Forelimb muscle (tissue), 1 donor: ENCODE measurements at places on chromosomes 3 and 15. TPM values are rescaled to one million over a fixed set of nuclear protein-coding genes. Genes with fewer than 3 reads are reported as not detected.

RLBP1 gene
- polyA plus RNA-seq: 0.28 TPM

CPB1 gene
- polyA plus RNA-seq: 1.4 TPM

TMEM158 gene
- polyA plus RNA-seq: 0.87 TPM

DNA sequence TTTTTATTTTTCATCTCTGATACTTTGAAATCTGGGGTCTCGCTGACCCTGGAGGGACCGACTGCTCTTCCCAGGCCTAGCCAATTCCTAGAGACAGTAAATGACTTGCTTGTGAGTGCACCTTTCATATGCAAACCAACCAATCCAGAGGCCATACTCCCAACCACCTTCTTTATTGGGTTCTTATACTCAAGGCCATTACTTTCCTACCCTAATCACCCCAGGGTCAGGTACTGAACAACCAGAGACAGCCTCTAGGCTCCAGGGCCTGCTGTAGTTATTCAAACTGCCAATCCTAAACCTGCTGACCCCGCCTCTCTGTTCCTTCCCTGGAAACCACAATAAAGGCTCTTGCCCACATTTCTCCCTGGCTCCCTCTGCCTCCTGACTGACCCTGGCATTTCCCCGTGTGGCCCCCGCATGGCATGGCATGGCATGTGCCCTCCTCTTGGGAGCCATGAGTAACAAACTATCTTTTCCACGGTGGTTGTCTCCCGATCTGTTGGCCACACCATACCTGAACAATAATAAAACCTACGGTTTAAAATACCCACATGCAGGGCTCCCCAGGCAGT, 42.9 kb downstream of the ADCY5 start:
- no peak for DNase-seq

SIDT1 gene
- 2.6 TPM for polyA plus RNA-seq

DNA sequence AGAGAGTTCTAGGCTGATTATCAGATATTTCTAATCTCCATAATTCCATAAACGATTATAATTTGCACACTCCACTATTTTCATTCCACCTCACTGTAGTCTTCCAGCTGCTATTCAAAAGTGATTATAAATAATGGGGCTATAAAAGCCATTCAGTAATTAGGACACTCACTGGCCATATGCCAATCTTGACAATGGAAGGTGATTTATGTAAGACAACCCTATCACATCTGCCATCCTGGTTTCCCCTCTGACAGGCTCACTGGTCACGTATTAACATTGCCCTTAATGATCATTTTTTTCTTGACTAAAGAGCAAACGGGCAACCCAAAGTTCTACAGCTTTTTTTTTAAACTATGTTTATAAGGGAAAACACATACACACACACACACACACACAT, 402.4 kb downstream of the MAGI1 start:
- no peak for DNase-seq

GPR27 gene
- 3.0 TPM for polyA plus RNA-seq

DNA sequence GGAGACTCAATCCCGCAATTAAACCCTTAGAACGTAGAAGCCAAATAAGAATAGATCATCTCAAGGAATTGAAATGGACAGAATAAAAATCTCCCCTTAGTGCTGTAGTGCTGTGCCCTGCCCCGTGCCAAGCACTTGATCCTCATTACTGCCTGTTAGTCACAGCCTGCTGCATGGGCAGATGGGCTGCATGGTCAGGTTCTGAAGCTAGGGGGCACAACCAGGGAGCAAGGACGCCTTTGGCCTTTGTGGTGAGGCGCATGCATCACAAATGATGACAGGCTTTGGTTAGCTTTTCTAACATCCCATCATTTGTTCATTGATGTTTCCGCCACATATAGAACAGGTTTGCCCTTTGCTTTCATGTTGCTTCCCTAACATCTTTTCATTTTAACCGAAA, 336.3 kb upstream of the ADAMTS9 start:
- DNase-seq: no peak

GOLGA6L9 gene
- 3.9 TPM for polyA plus RNA-seq

DNA sequence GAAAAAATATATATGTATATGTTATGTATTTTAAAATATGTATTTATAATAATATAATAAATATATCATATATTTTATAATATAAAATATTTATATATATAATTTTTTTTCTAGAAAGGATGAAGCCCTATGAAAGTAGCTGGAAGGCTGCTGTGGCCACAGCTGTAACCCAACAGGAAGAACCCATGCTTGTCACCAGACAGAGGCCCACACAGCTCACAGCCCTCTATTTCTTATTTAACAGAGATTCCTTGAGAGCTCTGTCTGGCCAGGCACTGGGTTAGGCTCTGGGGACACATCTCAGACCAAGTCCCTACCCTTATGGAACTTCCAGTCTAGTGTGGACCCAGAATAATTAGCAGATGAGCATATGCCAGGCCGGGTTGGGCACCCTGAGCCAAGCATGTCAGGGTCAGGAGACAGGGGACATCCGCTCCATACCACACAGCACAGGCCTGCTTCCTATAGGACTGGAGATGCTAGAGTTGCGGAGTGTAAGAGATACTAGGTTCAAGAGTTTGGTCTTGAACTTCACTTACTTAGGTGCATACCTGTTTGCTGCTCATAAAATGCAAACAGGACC, 20.5 kb downstream of the MGLL start:
- DNase-seq: no peak

DNA sequence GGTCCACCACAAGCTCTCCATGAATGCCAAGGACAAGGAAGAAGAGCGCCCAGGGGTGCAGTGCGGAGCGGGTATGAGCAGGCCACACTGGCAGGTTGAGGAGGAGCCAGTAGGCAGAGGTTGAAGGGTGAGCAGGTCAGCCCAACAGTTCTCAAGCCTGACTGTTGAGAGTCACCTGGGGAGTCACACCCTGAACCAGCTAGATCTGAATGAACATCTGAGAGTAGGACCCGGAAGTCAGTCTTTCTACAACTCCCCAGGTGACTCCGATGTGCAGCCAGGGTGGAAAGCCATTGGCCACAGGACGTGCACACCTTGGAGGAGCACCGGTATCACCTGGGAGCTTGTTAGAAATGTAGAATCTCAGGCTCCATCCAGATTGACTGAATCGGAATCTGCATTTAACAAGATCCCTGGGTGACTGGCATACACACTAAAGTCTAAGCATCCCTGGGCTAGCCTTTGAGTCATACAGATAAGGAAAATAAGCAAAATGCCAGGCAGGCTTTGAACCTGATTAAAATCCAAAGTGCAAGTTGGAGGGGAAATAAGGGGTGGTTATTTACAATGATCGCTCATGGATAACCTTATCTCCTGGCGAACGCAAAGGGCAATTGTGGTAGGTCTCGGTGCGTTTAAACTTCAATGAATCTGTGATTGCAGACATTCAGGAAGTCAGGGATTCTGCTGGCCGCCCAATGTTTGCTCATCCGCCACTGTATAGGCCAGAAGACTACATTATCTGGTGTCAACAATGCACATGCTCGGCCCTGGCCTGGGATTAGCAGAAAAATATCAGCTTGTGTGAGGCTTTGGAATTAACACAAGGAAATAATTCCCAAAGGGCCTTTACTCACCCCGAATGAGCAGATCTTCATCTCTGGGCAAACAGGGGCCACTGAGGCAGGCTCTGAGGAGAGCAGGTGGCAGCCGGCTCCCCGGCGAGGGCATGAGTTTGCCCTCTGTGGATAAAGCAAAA, 11.7 kb upstream of the LYZL4 start:
- no peak for DNase-seq

RETNLB gene
- not detected for polyA plus RNA-seq

- DNase-seq: no peak
Observed at GRCh38 chr3:32888739-32889138, 62.7 kb upstream of the CCR4 start.

DNA sequence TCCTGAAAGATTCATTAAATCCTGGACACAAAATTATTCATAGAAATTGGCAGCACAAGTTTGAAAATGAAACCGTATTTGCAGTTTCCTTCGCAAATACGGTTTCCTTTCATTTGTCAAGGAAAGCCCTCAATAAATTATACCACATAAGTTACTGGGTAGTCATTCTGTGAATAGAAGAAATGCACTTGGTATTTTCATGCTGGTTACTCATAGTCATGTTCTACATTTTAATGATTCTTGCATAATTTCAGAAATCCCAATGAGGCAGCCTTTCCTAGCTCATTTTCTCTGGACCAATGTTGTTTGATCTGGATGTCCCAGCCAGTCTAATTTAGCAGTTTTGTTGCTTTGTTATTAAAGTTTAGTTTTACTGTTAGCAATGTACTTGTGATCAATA, 43.2 kb downstream of the MINAR1 start:
- no peak for DNase-seq

MOBP gene
- 0.09 TPM for polyA plus RNA-seq

DNA sequence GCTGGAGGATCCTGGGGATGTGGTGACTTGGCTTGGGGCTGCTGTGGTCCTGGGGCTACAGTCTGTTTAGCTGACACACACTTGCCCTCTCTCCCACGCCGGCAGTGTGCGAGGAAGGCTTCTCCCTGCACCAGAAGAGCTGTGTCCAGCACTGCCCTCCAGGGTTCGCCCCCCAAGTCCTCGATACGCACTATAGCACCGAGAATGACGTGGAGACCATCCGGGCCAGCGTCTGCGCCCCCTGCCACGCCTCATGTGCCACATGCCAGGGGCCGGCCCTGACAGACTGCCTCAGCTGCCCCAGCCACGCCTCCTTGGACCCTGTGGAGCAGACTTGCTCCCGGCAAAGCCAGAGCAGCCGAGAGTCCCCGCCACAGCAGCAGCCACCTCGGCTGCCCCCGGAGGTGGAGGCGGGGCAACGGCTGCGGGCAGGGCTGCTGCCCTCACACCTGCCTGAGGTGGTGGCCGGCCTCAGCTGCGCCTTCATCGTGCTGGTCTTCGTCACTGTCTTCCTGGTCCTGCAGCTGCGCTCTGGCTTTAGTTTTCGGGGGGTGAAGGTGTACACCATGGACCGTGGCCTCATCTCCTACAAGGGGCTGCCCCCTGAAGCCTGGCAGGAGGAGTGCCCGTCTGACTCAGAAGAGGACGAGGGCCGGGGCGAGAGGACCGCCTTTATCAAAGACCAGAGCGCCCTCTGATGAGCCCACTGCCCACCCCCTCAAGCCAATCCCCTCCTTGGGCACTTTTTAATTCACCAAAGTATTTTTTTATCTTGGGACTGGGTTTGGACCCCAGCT, 2.9 kb upstream of the FES start:
- DNase-seq: no peak

GRCh38 chr3:11950576-11950975, 53.6 kb upstream of the SYN2 start:
- no peak for DNase-seq

GRCh38 chr3:172520301-172520831, 2.9 kb downstream of the TNFSF10 start:
- no peak for DNase-seq

ANKRD34C gene
- polyA plus RNA-seq: not detected

GRCh38 chr3:127711021-127711695, 38.4 kb downstream of the ABTB1 start:
- DNase-seq: no peak

GRCh38 chr3:21229426-21230135, 521.4 kb downstream of the ZNF385D start:
- no peak for DNase-seq

SPATA12 gene
- 0.05 TPM for polyA plus RNA-seq

DNA sequence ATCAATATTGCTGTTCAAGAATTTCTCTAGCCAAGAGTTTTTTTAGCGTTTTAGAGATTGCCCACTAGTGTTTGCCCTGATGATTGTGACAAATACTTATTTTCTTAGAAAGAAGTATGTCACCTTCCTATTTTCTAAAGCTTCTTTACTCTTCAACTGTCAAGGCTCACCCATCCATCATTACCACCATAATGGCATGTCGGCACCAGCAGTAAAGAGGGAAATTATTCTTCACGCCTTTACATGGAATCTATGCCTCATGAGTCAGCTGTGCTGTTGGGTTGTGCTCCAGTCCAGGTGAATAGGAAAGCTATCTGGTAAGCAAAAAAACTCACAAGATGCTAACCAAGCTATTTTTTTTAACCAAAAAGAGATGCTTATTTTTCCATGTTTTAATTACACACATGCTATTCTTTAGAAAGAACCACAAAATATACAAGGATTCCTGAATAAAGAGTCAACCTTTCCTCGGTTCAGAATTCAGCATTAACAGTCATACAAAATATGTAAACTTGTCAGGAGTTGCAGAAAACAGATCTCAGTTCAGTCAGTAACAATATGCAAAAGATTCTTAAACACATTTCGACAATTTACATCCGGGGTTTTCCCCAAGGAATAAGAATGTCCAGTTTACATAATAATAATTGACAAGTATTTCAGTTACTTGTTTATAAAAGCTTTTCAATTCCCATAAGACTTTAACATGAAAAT, 128.0 kb downstream of the ATP8B4 start:
- DNase-seq: no peak

GRCh38 chr3:181558870-181559269, 152.9 kb upstream of the SOX2 start:
- no peak for DNase-seq

- DNase-seq: no peak
Observed at GRCh38 chr3:43892526-43892925, 201.8 kb downstream of the ABHD5 start.

- DNase-seq: no peak
Observed at GRCh38 chr3:135348690-135349089, 553.6 kb downstream of the EPHB1 start.

DNA sequence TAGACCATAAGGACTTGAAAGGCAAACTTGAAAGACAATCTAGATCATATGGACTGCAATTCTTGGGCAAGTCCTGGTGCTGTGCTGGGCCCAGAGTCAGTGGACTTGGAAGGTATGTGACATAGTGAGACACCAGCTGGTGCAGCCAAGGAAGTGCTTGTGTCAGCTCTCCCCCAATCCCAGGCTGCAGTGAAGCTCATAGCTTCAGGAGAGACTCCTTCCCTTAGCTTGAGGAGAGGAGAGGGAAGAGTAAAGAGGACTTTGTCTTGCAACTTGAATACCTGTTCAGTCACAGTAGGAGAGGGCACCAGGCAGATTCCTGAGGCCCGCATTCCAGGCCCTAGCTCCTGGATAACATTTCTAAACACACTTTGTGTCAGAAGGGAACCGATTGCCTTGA, 127.4 kb upstream of the ZPLD1 start:
- DNase-seq: no peak

GRCh38 chr3:58093574-58094195, 85.5 kb downstream of the FLNB start:
- no peak for DNase-seq

- no peak for DNase-seq
Observed at GRCh38 chr3:138323971-138324370, 5.7 kb downstream of the NME9 start.

GRCh38 chr3:58800940-58801339, 134.4 kb upstream of the FAM3D start:
- no peak for DNase-seq

- DNase-seq: peak; percentile 99
Observed at GRCh38 chr3:120742198-120742848, at the start of the genes GTF2E1 and RABL3. Gene GTF2E1, plus strand, starts transcription at chr3:120742744. Its CDS starts 7,809 bp downstream, at chr3:120750553. Gene RABL3, minus strand, starts transcription at chr3:120742516. Its CDS starts 9 bp downstream, at chr3:120742507.
